Mucosa of descending colon (tissue), 3 donors: ENCODE measurements at places on chromosomes 2 and 18. TPM values are rescaled to one million over a fixed set of nuclear protein-coding genes. Genes with fewer than 3 reads are reported as not detected.

DNA sequence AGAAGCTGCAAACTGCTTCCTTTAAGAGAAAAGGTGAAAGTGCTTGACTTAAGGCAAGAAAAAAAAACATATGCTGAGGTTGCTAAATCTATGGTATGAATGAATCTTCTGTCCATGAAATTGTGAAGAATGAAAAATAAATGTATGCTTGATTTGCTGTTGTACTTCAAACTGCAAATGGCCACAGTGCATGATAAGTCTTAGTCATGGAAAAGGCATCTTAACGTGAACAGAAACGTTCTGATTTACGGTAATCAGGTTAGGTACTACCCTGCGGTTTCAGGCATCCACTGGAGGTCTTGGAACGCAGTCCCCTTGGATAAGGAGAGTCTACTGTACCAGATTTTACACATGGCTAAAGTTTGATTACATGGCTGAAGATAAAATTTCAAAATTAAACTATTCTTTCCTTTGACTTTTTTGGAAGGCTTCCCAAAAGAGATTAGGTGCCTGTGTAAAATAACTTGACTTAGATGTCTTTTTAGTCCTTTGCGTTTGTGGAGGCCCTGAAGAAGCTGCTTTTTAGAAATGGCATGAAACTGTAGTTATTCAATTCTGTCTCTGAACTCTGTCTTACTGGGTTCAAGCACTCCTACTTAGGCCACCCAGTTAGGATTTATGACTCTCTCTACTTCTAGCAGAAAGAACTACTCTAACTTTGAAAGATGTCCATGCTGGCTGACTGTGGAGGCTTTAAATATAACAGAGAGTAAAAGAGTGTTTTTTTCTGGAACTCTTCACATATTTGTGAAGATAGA lies 35.9 kb upstream of the SCN9A start:
- DNase-seq = no peak

- no peak for DNase-seq
These were observed 1170.3 kb upstream of the CHAC2 start for GRCh38 chr2:52597346-52597745.

DNA sequence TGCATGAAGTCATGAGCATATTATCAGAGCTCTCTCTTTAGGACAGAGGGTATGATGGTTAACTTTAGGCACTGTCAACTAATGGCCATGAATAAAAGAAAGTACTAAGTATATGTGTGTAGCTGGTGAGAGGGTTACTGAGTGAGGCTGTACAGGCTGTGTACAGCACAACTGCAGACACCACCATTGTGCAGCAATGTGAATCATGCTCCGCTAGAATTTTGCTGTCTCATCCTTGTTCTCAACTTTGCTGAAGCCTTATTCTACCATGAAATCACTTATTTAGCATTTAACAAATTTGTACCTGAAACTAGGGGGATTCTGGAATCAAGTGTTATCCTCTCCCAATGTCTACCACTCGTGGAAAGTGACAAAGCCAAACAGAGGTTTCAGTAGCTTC lies 414.9 kb downstream of the PLCL1 start:
- no peak for DNase-seq

GRCh38 chr2:210445116-210445707 lies 31.3 kb downstream of the LANCL1 start:
- DNase-seq = no peak

The ATG9A gene
- total RNA-seq = 74.3 TPM
